ENCODE measurements at places on chromosomes 12 and 14.

GRCh38 chr14:89428546-89429198 lies 11.6 kb upstream of the FOXN3 start:
- DNase-seq = no peak

DNA sequence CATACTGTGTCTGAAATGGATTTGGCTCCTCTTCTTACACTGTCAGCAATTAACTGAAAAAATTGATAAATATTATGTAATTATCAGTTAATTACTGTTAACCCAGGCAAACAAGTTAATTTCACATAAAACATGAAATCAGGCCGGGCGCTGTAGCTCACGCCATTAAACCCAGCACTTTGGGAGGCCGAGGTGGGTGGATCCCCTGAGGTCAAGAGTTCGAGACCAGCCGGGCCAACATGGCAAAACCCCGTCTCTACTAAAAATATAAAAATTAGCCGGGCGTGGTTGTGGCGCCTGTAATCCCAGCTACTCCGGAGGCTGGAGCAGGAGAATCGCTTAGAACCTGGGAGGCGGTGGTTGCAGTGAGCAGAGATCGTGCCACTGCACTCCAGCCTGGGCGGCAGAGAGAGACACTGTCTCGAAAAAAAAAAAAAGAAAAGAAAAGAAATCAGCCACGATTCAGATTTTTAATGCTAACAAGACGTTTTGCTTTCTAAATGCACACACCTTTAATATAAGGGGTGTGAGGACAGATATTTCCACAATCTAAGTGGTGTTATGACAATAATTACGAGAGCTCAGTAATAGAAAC lies 473 bp upstream of the TMEM19 start:
- no peak for DNase-seq

- no peak for DNase-seq
These were observed 10.4 kb upstream of the FZD10 start for GRCh38 chr12:130151846-130152245.

- DNase-seq = peak; percentile 92
These were observed 49.2 kb downstream of the TESPA1 start for GRCh38 chr12:54935235-54935951.

DNA sequence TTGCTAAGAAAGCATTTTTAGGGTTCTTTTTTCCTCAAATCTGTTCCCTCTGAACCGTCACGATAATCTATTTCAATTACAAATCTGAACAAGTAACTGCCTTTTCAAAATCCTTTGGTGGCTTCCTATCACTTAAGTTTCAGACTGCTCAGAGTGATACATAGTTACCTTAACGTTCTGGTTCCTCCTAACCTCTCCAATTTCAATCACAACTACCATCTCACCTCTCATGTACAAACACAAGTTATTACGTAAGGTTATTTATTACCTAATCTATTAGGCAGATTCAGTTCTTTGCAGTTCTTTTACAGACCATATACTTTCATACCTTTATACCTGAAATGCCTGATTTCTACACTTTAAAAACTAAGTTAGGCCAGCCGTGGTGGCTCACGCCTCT lies 12.1 kb downstream of the RNF212B start:
- no peak for DNase-seq

DNA sequence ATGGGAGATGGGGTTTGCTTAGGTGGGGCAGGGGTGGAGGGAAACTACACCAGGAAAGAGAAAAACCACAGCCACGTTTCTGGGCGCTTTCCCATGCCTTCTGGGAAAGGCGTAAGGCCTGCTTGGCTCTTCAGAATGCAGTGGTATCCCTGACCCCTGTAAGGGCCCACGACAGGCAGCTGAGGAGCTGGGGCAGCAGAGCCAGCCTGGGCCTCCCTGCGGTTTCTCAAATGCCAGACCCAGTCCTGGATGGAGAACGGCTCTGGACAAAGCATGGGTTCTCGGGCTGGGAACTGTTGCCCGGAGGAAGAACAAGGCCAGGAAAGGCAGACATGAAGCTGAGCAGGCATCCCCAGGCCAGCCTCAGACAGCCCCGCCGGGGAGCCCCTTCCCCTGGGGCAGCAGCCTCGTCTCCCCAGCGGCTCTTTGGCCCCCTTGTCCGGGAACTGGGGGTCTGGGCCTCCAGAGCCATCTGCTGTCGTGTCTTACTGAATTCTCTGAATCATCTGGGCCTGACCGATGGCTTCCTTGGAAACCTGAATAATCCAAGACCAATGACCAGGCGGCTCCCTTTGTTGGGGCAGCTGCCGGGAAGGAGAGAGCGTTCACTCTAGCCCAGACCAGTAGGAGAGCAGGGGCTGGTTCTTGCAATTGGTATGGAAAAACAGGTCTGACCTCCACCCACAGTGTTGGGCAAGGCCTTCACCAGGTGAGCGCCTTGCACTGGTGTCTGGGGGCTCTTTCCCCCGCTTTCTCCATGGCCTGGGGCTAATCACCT lies 64.0 kb upstream of the RIN3 start:
- DNase-seq = no peak

DNA sequence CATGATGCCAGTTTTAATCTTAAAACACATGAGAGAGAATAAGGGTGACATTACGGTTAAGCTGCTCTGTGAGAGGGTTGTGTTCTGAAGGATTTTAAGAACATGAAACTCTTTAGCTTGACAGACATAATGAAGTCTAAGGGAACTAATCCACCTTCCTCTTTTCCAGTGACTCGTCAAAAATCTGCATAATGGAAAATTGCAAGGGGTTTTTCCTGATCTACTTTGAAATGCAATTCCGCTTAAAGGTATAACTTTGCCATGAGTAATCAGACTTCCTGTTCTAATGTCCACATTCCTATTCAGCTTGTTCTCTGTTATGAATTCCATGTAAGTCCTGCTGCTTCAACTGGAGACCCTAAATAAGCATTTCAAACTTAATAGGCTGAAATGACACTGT lies at the start of gene ZNF705A:
ZNF705A (plus strand) TSS at position 171 of the 400 bp plus-strand sequence. CDS start 15,611 bp downstream, outside the sequence.
- no peak for DNase-seq

DNA sequence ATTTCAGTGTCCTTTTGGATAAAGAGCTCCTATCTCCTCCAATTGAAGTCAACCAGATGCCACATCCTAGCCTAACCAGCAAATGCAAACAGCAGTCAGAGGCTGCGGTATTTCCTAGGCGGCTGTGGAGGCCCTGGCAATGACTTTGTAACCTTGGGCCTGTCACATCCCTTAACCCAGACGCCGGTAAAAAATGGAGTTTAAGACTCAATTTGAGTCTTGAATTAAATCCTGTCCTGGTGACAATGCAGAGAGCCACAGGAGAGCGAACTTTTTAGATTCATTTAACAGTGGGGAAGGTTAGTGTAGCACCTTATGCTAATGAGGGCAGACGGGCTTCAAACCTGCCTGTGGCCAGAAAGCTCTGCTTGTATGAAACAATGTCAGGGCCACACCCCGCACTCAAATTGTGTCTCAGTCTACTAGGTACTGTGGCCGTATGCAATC lies 1.3 kb downstream of the C12orf75 start:
- peak; percentile 69 for DNase-seq

GRCh38 chr14:95828649-95829265 lies 47.9 kb upstream of the TUNAR start:
- DNase-seq = no peak

DNA sequence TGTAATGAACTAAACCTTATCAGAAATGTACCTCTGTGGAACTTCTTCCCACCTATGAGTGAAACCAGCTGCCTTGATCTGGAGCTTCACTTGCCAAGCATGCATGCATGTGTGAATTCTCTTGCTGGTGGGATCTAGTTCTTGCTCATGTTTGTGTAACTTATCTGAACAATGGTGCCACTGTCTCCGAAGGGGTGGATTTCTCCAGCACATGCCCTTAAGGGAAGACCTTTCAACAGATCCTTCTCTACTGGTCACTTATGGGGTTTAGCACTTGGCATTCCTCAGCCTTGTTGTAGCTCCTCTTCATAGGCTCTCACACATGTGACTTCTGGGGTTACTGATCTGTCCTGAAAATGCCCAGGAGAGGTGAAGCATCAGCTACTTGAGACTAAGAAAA lies 25.0 kb downstream of the SMOC1 start:
- no peak for DNase-seq

GRCh38 chr14:94747739-94748138 lies 22.2 kb downstream of the GSC start:
- no peak for DNase-seq

DNA sequence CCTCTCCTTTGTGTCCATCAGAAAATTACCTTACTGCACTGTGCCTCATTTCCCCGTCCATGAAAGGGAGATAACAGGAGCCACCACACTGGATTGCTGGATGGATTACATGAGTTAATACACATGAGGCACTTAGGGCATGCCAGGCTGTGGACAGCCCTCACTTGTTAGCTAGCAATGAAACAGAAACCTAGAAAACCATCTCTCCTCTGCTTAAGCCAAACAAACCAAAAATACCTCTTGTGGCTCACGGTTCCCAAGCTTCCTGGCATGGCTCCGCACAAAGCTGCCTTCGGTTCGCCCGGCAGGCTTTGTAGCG lies 660 bp upstream of the HCFC2 start:
- DNase-seq = peak; percentile 29

DNA sequence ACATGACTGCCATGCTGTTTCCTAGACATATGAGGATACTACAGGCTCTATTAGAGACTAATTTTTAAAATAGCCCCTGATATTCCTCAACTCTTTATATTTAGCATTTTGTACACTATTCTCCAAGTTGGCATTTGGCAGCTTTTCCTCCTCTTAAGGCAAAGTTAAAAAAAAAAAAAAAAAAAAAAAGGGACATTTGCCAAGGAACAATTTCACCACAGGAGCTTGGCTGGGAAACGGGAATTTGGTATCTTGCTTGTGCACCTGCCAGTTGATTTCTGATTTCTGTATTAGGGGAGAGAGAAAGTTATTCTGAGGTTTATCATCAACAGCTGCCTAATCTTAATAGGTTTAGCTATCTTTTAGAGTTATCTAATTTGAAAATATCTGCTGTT lies 87.2 kb downstream of the CAND1 start:
- no peak for DNase-seq

DNA sequence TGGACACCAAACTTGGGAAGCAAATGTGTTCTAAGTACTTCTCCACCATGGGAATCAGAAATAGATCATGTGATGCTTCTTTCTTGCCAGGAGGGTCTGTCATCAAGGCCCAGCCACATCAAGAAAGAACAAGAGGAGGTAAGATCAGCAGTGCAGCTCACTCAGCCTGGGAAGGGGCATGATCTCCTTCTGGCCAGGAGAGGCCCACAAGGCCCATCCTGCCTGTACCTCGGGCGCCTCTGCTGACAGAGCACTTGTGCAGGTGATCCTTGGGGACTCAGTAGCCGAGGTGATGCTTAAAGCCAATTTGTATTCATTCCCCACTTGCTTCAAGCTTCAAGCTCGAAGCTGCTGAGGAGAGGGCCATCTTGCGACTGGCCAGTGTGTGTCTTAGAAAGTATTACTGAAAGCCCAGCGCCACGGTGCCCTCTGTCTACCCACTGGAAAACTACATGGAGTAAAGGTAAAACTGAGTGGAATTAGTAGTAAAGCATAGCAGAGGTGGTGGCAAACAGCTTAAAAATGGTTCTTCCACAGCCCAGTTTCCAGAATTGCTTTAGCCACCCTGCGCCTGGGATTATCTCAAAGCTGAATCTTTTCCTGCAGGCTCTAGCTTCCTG lies 26.2 kb downstream of the RTRAF start:
- DNase-seq = peak; percentile 12

GRCh38 chr14:93085911-93086310 lies 29.8 kb downstream of the ITPK1 start:
- no peak for DNase-seq

DNA sequence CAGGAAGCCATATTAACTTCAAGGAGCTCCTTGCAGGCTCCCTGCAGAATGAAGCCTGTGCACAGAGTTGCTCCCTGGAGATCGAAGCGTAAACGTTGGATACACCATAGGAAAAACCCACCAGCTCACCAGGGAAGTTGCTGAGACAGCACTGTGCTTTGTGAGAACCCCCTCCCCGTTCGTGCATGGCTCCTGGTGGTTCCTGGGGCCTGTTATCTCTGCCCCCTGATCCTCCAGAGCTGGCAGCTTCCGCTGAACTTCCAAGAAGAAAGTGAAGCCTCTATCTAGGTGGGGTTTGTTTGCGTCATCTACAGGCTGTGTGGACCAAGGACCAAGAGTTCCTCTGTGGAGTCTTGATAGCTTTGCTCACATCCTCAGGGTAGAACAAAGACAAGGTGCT lies 2.4 kb upstream of the CCDC85C start:
- no peak for DNase-seq

DNA sequence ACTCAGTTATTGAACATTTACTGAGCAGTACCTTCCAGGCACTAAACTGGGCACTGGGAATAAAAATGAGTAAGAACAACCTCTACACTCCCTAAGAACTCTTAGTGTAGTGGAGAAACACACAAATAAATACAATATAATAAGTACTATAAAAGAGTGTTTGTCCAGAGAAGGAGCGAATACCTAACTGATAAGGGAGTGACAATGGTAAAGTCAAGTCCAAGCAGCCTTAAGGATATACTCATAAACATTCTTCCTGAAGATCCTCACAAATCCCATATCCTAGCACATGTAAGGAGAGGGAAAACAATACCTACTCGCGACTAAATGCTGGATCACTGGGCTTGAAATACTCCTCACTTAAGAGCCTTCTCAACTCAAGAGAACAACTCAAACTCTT lies 32.8 kb downstream of the SPTLC2 start:
- no peak for DNase-seq

GRCh38 chr14:24323341-24323740 lies 11.5 kb downstream of the ADCY4 start:
- no peak for DNase-seq

- peak; percentile 14 for DNase-seq
These were observed 97.3 kb downstream of the ESR2 start for GRCh38 chr14:64196814-64197411.

DNA sequence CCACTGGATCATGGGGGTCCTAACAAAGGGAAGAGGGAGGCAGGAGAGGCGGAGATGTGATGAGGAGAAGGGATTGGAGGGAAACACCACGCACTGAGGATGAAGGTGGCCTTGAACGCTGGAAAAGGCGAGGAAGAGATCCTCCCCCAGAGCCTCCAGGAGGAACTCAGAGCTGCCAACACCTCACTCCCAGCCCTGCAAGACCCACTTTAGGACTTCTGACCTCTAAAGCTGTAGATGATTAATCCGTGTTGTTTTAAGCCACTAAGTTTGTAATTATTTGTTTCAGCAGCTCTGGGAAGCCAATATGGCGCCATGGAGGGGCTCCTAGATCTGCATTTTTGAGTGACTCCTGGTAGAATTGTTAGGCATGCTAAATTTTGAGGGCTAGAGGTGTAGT lies 74.6 kb upstream of the CEP83 start:
- DNase-seq = no peak

DNA sequence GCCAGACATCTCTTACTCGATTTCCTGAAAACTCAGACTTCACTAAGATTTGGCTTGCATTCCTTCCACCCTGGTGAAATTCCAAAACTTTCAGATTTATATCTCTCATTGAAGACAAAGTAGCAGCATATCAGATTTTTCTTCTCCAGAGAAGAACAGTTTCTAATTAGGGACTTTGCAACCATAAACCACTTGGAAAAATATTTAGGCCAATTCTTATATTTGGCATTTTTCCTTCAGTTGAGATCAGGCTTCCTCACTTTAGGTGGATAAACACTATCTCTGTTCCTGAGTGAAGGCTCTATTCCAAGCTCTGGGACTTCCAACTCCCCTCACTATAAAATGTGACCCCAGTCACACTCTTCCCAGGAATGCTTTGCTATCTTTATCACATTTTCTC lies 1434.3 kb upstream of the FLRT2 start:
- DNase-seq = no peak
